ENCODE measurements at places on chromosomes 12 and 14.

GRCh38 chr14:41393512-41393911 is 213.2 kb upstream of the LRFN5 start:
- DNase-seq = no peak

- DNase-seq = no peak
These were observed 238.5 kb upstream of the LHX5 start for GRCh38 chr12:113710216-113710615.

GRCh38 chr14:23481979-23482822 is 12.7 kb downstream of the NGDN start:
- DNase-seq = no peak

DNA sequence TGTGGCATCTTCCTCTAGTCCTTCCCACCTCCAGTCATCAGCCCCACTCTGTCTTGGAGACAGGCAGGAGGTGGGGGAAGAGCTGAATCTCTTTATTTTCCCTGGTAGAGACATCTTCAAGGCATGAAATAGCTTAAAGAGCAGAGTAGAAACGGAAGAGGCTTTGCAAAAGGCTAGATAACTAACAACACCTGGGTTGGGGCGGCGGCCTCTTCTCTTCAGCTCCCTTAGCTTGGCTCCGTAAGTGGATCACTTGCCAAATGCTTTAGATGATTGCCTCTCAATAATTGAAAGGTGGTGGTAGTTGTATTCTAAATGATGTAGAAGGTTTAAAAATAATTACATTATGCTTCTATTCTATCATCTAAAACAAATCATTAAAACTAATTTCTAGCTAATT is 36.1 kb downstream of the SSPN start:
- no peak for DNase-seq

DNA sequence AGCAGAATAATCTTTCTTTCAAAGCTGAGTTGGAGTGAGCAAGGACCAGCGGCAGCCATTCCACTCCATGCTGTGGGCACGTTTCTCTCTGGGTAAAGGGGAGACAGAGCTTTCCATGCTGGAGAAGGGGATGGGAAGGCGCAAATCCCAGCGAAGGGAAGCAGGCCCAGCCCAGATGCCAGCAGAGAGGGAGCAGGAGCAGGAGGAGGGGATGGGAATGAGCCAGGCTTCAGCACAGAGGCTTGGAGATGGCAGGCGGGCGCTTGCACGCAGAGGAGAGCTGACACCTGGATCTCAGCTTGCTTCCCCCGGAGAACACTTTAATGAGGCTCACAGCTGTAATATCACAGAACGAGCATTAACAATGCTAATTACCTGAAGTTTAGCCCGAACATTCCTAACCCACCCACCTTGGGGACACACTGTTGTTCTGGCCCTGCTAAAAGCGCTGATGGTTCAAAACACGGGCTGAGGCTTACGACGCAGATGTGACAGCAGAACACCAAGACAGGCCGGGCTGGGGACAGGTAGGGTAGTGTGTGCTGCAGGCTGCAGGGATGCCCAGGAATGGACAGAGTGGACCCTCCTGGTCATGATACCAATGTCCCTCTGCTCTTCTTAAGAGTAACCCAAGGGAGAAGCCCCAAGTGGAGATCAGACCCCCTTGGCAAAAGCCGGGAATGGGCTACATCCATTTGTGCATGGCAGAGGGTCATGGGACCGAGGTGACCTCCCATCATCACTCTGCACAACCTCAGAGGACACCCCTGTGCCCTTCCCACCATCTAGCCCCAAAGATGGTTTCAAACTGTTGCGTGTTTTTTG is 288.6 kb downstream of the DPF3 start:
- no peak for DNase-seq

GRCh38 chr14:56632195-56632594 is 52.6 kb downstream of the TMEM260 start:
- no peak for DNase-seq

DNA sequence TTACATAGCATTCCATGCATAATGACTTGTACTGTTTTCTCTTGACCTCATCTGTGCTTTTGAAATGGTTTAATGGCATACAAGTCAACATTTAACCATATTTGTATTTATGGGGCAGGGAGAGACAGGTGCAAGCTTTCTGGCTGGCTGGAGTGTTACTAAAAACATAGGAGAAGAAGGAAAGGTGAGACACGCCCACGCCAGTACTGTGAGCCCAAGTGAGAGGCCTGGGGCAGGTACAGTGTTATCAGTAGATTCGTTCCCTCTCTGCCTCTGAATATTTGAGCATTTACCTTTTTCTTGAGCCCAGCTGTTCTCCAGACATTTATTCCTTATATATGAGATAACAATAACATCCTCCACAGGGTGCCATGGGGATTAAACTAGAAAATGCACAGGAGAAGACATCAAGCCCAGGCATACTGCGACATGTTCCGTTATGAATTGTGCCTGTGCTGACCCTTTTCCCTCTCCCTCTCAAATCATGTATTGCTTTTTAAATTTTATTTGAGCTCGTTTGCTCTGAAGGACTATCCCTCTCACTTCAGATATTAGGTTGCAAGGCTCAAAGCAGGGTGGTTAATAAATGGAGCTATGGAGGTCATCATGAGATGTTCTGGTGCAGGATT is 34.6 kb upstream of the TUBA1C start:
- DNase-seq = no peak

- no peak for DNase-seq
These were observed 15.0 kb downstream of the DEPDC4 start for GRCh38 chr12:100251917-100252316.

- no peak for DNase-seq
These were observed 11.6 kb downstream of the FBXW8 start for GRCh38 chr12:116922194-116922897.

GRCh38 chr14:64303471-64303917 is 9.3 kb upstream of the ESR2 start:
- DNase-seq = no peak

GRCh38 chr12:83113945-83114344 is 427.2 kb downstream of the TMTC2 start:
- DNase-seq = no peak

GRCh38 chr12:115337693-115338543 is 653.9 kb upstream of the TBX3 start:
- DNase-seq = no peak

- DNase-seq = no peak
These were observed 32.9 kb downstream of the MEG3 start for GRCh38 chr14:100858838-100859220.

DNA sequence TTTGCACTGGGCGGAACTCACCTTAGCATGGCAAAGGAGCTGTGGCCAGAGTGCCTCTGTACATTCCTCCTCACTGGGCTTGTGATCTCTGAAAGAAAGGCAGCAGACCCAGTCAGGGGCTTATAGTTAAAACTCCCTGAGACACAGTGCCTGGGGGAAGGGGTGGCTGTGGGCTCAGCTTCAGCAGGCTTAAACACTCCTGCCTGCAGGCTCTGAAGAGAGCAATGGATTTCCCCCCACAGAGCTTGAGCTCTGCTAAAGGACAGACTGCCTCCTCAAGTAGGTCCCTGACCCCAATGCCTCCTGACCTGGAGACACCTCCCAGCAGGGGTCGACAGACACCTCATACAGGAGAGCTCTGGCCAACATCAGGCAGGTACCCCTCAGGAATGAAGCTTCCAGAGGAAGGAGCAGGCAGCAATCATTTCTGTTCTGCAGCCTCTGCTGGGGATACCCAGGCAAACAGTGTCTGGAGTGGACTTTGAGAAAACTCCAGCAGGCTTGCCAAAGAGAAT is 327.5 kb upstream of the SLC16A7 start:
- no peak for DNase-seq

DNA sequence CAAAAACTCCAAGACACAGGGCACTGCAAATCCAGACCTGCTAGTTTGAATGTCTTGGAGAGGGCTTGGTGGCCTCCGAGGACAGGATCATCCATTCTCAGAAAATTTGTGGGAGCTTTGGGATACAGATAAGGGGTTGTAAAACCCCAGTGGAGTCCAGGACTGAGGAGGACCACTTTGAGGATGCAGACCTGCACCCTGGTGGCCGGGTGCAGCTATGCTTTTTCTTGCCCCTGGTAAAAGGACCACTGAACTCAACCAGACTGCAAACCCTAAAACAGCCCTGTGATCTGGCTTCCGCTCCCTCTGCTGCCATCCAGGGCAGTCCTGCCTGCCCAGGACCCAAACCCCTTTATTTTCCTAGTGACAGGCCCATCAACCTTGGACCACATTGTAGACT is 169.5 kb upstream of the DAAM1 start:
- DNase-seq = no peak

GRCh38 chr14:50109342-50109741 is 7.0 kb downstream of the VCPKMT start:
- no peak for DNase-seq

DNA sequence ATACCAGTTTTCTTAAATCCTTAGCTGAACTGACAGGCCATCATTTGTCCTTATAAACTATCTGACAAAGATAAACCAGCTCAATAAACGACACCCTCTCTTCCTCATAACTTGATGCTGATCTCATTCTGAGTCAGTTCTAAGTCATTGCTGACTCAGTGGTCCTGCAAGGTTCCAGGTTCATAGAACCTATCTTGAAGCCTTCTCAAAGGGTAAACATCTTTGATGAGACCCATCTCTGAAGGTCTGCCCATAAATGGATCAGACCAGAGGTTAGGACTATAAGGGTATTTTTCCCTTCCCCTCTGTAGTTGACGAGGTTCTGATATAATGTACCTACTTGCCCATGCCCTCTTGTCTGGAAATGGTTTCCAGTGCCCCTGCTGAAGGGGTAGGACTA is 11.9 kb downstream of the NAA25 start:
- no peak for DNase-seq

GRCh38 chr12:108996320-108996719 is 24.5 kb downstream of the SVOP start:
- DNase-seq = no peak

DNA sequence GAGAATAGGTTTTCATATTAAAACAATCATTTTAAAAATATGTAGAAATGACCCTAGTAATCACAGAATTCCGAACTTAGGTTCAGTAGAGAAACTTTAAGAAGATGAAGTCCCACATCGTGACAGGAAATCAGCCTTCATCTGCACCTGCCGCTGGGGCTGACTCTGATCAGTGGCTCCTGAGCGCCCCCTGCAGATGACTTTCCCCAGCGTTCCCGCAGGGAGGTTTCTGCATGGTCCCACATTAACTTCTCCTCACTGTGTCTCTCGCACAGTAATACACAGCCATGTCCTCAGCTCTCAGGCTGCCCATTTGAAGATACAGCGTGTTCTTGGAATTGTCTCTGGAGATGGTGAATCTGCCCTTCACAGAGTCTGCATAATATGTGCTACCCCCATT is 1131.1 kb downstream of the TMEM121 start:
- peak; percentile 75 for DNase-seq

- no peak for DNase-seq
These were observed 125.3 kb upstream of the NPAS3 start for GRCh38 chr14:32813401-32813800.

GRCh38 chr14:94850309-94851211 is 80.6 kb upstream of the GSC start:
- DNase-seq = no peak

GRCh38 chr14:84112589-84112988 is 1417.4 kb upstream of the FLRT2 start:
- no peak for DNase-seq

DNA sequence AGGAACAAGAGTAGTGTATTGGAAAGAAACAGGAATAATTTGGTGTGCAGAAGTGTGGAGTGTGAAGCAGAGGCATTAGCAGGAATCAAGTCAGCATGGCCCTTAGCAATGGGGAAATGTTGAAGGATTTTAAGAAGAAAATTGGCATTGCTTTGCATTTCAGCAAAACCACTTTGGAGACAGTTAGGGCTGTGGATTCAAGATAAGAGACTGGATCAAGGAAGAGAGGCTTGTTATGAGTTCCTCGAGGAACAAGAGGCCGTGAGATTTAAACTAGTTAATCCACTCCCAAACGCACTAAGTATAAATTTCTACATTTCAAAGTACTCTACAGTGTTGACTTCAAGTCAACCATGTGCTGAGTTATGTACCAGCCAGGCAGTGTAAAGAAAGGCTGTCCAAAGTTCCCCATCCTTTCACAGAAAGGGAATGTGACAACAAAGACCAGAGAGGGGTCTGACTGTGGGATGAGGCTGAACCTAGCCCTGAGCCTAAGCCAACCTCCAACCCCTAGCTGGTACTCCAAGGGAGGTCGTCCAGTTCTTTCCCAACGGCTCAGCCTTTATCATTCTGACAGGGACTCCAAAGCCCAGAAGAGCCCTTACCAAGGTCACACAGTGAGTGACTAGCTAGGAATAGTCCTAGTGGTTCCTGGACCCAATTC is 91.2 kb upstream of the BMP4 start:
- DNase-seq = no peak

DNA sequence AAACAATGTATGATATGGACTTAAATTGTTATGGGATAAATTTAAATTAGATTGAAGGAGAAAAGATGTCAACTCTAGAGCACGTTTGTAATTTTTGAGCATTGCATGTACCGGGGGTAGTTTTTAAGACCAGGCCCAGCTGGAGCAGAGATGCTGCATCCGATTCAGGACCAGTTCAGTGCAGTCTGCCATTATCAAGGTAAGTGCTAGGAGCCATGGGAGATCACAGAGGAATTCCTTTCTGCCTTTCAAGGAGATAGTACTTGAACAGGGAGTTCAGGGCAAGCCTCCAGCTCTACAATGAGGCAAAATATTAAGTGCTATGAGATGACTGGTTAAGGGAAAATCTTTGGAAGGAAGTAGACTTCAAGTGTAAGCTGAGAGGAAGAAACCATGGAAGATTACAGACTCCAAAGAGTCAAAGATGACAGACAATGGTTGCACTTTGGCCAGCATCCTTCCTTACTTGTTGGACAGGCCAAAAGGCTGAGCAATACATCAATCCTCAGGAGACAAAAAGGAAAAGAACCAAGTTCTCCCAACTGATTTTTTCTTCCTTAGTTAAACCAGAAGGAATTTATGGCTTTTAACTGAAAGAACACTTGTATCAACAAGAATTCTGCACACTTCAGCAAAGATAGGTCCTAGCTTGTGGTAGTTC is 113.2 kb upstream of the HIF1A start:
- DNase-seq = no peak

DNA sequence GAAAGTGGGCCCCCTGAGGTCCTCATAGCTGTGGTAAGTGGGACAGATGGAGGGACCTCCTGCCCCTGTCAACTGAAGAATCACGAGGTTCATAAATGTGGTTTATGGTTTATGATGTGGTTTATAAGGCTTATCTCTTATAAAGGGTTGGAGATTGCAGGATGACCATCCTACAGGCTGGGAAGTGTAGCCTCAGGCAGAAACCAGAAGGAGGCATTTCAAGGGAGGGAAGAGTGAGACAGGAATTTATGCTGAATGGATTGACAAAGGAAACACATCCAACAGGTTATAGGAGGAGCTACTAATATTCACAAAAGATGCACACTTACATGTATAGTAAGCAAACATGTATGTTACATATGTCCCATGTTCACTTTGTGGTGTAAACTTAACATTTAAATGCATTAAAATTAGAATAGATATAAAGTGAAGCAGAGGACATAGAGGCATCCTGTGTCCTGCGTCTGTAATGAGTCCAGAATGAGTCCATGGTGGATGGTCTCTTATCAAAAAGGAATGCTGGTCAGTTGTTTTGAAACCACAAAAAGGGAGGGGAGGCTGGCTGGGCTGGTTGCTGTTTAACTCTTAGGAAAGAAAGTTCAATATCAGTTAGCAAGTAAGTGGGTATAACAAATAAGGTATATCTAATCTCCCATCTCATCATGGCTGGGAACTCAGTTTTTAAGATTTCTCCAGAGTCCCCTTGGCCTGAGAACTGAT is 149.0 kb upstream of the RMST start:
- DNase-seq = no peak
